ENCODE measurements at places on chromosomes 4 and X. TPM values are rescaled to one million over a fixed set of nuclear protein-coding genes. Genes with fewer than 3 reads are reported as not detected.

OCIAD2 gene
- polyA plus RNA-seq: 230 TPM

NAP1L2 gene
- 2.8 TPM for polyA plus RNA-seq

ANXA3 gene
- 43.7 TPM for polyA plus RNA-seq

DCAF12L1 gene
- polyA plus RNA-seq: 6.6 TPM

HELT gene
- polyA plus RNA-seq: 0.16 TPM

GAR1 gene
- 37.5 TPM for polyA plus RNA-seq

ABCD1 gene
- polyA plus RNA-seq: 9.8 TPM

TBC1D8B gene
- 5.3 TPM for polyA plus RNA-seq

GPM6B gene
- polyA plus RNA-seq: 25.8 TPM

FAM114A1 gene
- polyA plus RNA-seq: 32.3 TPM

RAB9B gene
- 2.4 TPM for polyA plus RNA-seq

MTHFD2L gene
- 21.7 TPM for polyA plus RNA-seq

MAGEA1 gene
- polyA plus RNA-seq: not detected

TCEAL4 gene
- polyA plus RNA-seq: 166 TPM

HSPA4L gene
- polyA plus RNA-seq: 7.4 TPM

F8A3 gene
- 15.3 TPM for polyA plus RNA-seq

RBMXL3 gene
- not detected for polyA plus RNA-seq

KCTD8 gene
- polyA plus RNA-seq: 3.0 TPM

UBA6 gene
- 56.8 TPM for polyA plus RNA-seq

CT45A5 gene
- polyA plus RNA-seq: not detected

PGK1 gene
- polyA plus RNA-seq: 347 TPM

F8A1 gene
- polyA plus RNA-seq: 9.0 TPM

ADAD1 gene
- polyA plus RNA-seq: not detected

ADRA2C gene
- polyA plus RNA-seq: 15.6 TPM

KLF3 gene
- polyA plus RNA-seq: 63.8 TPM

MTNR1A gene
- polyA plus RNA-seq: 2.3 TPM

ASIC5 gene
- 0.32 TPM for polyA plus RNA-seq

P2RY8 gene
- 1.3 TPM for polyA plus RNA-seq

EPGN gene
- polyA plus RNA-seq: 1.6 TPM

Measured in left renal cortex interstitium (tissue), 4 donors.